ENCODE measurements at places on chromosomes 13 and 19.

DNA sequence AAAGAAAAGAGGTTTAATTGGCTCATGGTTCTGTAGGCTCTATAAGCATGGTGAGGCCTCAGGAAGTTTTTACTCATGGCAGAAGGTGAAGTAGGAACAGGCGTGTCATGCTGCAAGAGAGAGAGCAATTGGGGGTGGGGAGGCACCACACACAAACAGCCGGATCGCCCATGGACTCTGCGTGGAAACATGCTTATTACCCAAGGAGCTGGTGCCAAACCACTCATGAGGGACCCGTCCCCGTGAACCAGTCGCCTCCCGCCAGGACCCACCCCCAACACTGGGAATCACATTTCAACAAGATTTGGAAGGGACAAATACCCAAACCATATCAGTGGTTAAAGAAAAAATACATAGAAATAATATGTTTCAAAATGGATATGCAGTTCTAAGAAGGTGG lies 174.6 kb upstream of the RNF113B start:
- DNase-seq = no peak

DNA sequence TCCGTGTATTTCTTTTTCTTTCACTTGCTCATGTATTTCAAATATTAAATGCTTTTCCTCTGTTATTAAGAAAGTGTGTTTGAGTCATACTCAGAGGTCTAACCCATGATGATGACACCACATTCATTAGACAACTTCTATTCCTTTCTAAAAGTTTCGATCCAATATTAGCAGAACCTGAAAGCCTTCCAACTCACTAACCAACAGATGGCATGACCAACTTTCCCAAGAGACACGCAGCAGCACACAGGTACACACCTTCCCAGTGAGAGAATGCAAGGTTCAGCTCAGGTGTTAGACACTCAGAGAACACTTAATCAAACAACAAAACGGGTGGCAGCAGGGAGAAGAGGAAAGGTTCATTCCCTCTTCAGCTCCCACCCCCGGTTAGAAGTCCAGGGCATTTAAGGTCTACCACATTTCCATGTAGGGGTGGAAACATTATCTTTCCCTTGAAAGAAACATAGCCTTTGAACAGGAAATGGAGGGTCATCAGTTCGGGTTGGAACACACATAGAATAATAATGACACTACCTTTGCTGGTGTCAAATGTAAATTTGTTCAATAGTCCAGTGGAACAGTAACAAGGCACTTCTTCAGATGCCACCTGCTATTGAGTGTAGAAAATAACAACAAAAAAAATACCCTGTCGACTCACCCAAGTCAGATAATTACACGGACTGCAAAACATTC lies 404.2 kb downstream of the COG6 start:
- DNase-seq = no peak

DNA sequence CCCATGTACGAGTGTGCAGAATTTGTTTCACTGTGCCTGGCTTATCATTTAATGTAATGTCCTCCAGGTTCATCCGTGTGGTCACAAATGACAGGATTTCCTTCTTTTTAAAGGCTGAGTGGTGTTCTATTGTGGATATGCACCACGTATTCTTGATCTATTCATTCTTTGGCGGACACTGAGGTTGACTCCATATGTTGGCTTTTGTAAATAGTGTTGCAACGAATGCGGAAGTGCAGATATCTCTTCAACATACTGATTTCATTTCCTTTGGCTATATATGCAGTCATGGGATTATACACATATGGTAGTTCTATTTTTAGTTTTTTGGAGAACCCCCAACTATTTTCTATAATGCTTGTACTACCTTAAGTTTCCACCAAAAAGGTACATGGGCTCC lies 13.0 kb downstream of the OR7A5 start:
- no peak for DNase-seq

DNA sequence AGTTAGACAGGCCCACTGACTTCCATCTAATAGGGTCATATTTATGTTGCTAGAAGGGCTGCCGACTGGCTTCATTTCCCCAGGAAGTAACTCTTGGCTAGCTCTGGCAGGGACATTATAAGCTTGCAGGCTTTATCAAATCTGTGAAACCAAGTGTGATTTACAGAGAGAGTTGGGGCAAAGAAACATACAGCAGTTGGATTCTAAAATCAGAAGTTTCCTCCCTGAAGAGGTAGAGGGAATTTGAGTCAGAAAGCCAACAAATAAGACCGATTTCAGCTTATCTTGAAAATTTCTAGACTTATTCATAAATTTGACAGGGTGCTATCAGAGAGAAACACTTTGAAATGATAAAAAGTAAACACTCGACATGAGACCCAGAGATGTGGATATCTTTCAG lies 407.8 kb downstream of the OLFM4 start:
- DNase-seq = no peak

GRCh38 chr13:42424182-42424581 lies 149.8 kb upstream of the TNFSF11 start:
- no peak for DNase-seq

DNA sequence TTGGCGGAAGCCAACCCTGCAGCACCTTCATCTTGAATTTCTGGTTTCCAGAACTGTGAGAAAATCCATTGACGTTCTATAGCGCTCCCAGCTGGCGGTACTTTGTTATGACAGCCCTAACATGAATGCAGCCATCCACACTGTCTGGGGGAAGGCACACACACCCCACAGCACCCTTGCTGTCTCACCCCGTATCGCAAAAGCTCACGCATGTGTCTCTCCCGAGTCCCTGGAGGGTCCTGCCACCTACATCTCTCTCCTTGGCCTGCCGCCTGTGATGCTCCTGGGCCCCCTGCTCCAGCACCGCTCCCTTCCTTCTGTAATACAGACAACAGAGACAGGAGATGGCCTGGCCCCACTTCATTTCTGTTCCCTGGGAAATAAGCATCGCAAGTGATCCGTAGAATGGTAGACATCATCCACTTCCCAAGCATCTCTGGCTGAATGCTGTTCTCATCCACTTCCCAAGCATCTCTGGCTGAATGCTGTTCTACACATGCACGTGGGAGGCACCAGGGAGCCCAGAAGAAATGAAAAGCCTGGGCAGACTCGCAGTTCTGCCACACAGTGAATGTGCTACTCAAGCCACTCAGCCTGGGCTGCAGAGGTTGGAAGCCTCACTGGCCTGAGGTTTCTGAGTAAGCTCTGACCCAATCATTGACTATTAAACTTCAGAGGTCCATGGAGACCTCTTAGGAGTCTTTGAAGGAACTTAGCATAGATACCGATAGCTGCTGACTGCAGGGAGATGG lies 29.6 kb downstream of the EPN1 start:
- no peak for DNase-seq

- DNase-seq = no peak
Observed at GRCh38 chr13:21537105-21537504, 66.9 kb downstream of the MICU2 start.

GRCh38 chr13:95492044-95492801 lies 60.3 kb upstream of the CLDN10 start:
- no peak for DNase-seq

DNA sequence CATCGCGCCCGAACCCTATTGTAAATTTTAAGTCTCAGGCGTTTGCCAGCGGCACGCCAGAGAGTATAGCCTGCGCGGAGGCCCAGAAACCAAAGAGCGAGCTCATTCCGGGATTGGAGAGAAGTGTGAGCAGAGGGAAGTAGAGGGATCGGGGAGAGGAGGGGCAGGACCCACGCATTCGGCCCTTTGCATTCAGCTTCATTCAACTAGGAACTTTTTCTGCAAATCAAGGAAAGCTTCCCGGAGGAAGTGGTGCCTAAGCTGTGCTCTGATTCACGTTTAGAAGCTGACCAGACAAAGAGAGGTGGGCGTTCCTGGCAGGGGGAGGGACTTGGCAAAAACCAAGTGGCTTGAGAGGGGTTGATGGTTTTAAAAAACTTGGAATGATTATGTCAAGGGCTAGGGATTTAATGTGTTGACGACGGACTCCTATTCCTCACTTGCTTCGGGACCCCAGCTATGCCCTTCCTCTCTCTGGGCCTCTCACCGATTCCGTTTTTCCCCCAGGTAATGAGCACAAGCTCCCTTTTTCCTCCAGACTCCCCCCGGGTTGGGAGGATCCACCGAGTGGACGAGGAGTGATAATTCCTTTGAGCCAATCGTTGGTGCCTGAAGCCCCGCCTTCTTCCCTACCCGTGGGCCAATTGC lies 811 bp upstream of the PRMT1 start:
- no peak for DNase-seq

GRCh38 chr19:15464394-15465385 lies at the start of gene RASAL3:
Gene RASAL3, minus strand, starts transcription at chr19:15464544. Its CDS starts 186 bp downstream, at chr19:15464358.
- no peak for DNase-seq

- no peak for DNase-seq
Observed at GRCh38 chr19:10712045-10712444, 5.8 kb upstream of the DNM2 start.

- no peak for DNase-seq
Observed at GRCh38 chr19:8251025-8251472, 41.9 kb downstream of the CERS4 start.

GRCh38 chr13:27605610-27606200 lies 14.6 kb downstream of the LNX2 start:
- no peak for DNase-seq

GRCh38 chr13:86714495-86714894 lies 915.3 kb upstream of the SLITRK6 start:
- no peak for DNase-seq

DNA sequence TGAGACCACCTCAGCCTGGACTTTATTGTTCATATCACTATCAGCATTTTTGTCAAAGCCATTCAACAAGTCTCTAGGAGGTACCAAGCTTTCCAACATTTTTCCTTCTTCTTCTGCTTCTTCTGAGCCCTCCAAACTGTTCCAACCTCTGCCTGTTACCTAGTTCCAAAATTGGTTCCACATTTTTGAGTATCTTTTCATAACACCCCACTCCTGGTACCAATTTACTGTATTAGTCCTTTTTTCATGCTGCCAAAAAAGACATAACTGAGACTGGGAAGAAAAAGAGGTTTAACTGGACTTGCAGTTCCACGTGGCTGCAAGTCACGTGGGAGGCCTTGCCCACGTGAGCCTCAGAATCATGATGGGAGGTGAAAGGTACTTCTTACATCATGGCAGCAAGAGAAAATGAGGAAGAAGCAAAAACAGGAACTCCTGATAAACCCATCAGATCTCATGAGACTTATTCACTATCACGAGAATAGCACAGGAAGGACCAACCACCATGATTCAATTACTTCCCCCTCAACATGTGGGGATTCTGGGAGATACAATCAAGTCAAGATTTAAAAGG lies 215.1 kb downstream of the PCDH17 start:
- no peak for DNase-seq

GRCh38 chr13:98478189-98479129 lies 98.4 kb downstream of the STK24 start:
- no peak for DNase-seq

DNA sequence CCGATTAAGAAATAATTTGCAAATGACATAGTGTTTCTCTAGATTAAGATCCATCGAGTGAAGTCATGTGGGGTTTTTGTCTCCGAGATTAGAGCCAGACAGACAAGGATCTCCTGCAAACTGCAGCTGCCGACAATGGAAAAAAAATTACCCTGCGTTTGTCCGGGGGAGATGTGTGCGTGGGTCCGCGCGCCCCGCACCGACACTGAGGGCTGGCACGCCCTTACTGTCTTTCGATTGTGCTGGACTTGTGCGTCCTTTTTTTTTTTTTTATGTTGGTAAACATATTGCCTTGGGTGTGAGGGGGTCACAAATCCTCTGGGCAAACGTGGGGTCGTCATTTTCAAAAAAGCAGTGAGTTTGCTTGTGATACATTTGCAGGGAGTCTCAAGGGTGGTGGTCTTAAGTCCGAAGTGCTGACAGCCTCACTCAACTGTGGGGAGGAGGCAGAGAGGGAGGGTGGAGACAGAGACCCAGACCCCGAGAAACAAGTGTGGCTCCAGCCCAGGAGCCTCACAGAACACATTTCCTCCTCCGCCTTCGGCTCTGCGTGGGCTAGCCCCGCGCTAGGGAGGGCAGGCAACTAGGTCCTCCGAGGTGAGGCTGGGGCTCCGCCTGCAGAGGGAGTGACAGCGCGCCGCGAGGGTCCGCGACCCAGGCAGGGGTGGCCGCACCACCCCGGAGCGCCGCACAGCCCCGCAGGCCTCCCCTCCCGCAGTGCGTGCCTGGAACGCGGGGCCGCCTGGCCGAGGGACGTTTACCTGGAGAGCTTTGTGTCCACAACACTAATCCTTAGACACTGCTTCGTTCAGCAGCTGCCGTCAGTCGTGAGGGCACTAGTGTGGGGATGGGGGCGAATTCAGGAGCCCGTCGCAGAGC lies 11.7 kb upstream of the SOX1 start:
- no peak for DNase-seq

DNA sequence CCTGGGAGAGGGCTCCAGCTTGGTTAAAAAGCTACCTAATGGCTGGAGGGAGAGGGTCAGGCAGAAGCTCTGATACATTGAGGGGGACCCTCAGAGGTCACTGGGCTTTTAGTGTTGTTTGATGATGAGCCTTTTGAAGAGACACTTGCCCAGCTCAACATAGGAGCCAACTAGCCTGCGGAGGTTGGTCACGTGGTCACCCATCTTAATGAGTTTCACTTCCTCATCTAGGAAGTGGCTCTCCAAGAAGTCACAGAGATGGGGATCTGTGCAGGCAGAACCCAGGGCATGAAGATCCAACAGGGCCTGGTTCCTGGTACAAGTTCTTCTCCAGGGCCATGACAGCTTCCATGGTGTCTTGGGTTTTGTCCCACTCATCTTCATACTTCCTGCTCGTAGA lies 33.4 kb downstream of the IPO5 start:
- no peak for DNase-seq

DNA sequence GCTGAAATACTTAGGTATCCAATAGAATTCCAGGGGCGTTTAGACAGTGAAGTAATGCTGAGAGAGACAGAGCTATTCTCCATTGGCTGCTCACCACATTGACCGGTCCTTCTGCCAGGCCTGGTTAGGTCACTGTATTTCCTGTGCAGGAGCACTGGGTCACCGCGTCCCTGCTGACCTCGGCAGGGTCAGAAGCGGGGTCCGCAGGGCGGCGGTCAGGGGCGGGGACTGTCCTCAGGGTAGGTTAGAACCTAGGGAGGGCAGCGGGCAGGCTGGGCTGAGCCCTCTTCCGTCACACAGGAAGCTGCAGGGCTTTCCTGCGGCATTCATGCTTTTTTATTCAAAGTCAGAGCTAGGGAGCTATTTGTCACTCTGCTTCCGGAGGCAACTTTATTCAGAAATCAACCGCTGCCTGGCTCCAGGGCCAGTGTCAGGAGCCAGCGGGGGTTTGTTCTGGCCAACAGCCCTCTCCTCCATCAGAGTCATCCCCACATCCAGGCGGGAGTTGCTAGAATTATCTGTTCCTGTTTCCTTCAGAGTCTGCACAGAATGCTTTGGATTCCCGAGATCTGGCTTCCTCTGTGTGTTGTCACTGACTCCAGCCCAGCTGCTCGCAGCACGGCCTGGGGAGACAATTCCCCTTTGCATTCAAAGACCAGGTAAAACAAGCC lies 81.2 kb upstream of the WASF3 start:
- DNase-seq = no peak

- no peak for DNase-seq
Observed at GRCh38 chr19:44857837-44858236, 11.7 kb downstream of the NECTIN2 start.

GRCh38 chr19:3041327-3041726 lies 12.2 kb upstream of the TLE2 start:
- no peak for DNase-seq

Data from C1 segment of cervical spinal cord (tissue), 14 donors.